ENCODE measurements at places on chromosomes 3 and 15. TPM values are rescaled to one million over a fixed set of nuclear protein-coding genes. Genes with fewer than 3 reads are reported as not detected.

The GCNT3 gene
- total RNA-seq: 0.14 TPM

The HYAL1 gene
- 1.6 TPM for total RNA-seq

The SCG5 gene
- total RNA-seq: 13.7 TPM

The CNTN4 gene
- 2.9 TPM for total RNA-seq

The LNP1 gene
- 4.2 TPM for total RNA-seq

The ZNF774 gene
- 1.1 TPM for total RNA-seq

The CD86 gene
- not detected for total RNA-seq

The LIPH gene
- not detected for total RNA-seq

The NEO1 gene
- total RNA-seq: 45.1 TPM

The STRIT1 gene
- not detected for total RNA-seq

The CHRD gene
- 1.4 TPM for total RNA-seq

The SLC27A2 gene
- 0.92 TPM for total RNA-seq

The DAZL gene
- total RNA-seq: not detected

The ABHD6 gene
- 8.8 TPM for total RNA-seq

Measured in smooth muscle cell of bladder (primary cell).